ENCODE measurements at places on chromosomes 2 and 18. TPM values are rescaled to one million over a fixed set of nuclear protein-coding genes. Genes with fewer than 3 reads are reported as not detected.

DNA sequence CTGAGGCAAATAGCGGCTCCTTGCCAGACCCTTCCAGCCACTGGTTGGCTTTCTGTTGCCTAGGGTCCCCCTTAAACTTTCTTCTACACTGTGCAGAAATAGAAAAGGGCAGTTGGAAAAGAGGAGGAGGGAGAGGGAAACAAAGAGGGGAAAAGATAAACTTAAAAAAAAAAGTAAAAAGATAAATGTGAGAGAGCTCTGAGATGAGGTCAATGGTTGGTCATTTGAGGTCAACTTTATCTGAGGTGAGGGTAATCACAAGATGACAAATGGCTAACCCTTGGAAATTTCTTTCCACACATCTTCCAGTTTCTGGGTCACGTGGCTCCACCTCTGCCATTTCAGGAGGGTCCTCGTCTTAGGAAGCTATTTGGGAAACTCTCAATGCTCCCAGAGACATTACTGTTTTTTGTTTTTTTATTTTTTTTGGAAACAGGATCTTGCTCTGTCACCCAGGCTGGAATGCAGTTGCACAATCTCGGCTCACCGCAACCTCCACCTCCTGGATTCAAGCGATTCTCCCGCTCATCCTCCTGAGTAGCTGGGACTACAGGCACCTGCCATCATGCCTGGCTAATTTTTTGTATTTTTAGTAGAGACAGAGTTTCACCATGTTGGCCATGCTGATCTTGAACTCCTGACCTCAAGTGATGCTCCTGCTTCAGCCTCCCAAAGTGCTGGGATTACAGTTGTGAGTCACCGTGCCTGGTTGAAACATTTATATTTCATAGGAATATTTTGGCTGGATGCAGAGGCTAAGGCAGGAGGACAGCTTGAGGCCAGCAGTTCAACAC is 199.9 kb downstream of the TGIF1 start:
- no peak for DNase-seq

DNA sequence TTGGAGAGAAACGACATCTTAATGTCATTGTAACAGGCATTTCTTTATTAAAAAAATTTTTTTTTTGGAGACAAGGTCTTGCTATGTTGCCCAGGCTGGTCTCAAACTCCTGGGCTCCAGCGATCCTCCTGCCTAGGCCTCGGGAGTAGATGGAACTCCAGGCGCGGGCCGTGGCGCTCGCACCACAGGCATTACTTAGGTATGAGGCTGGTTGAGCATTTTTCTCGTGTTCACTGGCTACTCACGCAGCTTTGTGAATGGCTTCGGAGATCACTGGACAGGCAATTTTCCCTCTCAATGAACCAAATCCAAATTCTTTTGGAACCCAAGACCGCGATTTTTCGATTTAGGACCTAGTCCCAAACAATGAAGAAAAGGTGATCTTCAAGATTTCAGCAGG is 795 bp upstream of the TCF7L1 start:
- no peak for DNase-seq

- no peak for DNase-seq
These were observed 17.9 kb downstream of the PLCL1 start for GRCh38 chr2:197822333-197822732.

The MEMO1 gene
- total RNA-seq = 66.3 TPM

DNA sequence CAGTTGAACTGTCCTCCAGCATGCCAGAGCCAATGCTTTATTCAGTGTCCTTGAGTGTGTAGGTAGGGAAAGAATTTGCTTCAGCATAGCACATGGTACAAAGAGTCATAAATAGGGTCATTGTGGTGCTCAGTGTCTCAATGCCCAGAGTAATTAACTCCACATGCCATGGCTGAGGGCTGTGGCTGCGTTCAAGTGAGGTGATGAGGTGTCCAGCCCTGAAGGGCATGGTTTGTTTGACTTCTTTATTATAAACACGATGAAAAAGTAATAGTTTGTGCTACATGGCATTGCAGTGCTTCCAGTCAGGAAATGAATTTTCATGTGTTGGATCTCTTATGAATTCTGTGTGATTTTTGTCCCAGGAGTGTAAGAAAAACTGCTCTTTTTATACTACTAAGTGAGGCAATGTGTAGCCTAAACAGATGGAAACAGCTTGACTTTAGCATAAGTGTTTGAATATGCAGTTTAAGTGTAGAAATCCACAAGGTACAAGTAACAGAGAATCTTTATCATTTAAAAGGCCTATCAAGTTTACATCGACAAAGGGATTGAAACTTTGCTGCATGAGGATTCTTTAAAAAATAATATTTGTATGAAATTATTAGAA is 507.9 kb upstream of the CDH2 start:
- DNase-seq = no peak

GRCh38 chr2:38620282-38620977 is 17.7 kb upstream of the HNRNPLL start:
- no peak for DNase-seq
